ENCODE measurements at places on chromosomes 7 and 10. TPM values are rescaled to one million over a fixed set of nuclear protein-coding genes. Genes with fewer than 3 reads are reported as not detected.

The CDNF gene
- total RNA-seq = 0.11 TPM

The CPA1 gene
- not detected for total RNA-seq

The CTTNBP2 gene
- not detected for total RNA-seq

The TAS2R4 gene
- 0.85 TPM for total RNA-seq

The LRRD1 gene
- not detected for total RNA-seq

The VENTX gene
- not detected for total RNA-seq

The ZNF853 gene
- 0.79 TPM for total RNA-seq

The YWHAG gene
- total RNA-seq = 140 TPM

The AFAP1L2 gene
- 7.3 TPM for total RNA-seq

The C10orf105 gene
- total RNA-seq = not detected

The HGF gene
- total RNA-seq = 5.1 TPM

The SGCE gene
- total RNA-seq = 70.2 TPM

The HELLS gene
- total RNA-seq = 69.5 TPM

The NUTM2B gene
- total RNA-seq = 0.11 TPM

The HHEX gene
- total RNA-seq = 50.5 TPM

The ATG9B gene
- under 0.01 TPM for total RNA-seq

The PYROXD2 gene
- 4.0 TPM for total RNA-seq

The MMD2 gene
- not detected for total RNA-seq

The SEC61G gene
- 212 TPM for total RNA-seq

The TEX36 gene
- total RNA-seq = not detected

The SPAG6 gene
- total RNA-seq = not detected

The LSM8 gene
- total RNA-seq = 46.6 TPM

The ZNHIT1 gene
- total RNA-seq = 118 TPM

The DEPP1 gene
- 395 TPM for total RNA-seq

The SPDYE8 gene
- not detected for total RNA-seq

The CALY gene
- total RNA-seq = not detected

The FFAR4 gene
- not detected for total RNA-seq

The AKR1C4 gene
- total RNA-seq = not detected

The AOAH gene
- not detected for total RNA-seq

The VSTM4 gene
- 0.26 TPM for total RNA-seq

The SAMD9 gene
- total RNA-seq = 13.3 TPM

The SPDYE2 gene
- total RNA-seq = not detected
